ENCODE measurements at places on chromosomes 11 and 22.

DNA sequence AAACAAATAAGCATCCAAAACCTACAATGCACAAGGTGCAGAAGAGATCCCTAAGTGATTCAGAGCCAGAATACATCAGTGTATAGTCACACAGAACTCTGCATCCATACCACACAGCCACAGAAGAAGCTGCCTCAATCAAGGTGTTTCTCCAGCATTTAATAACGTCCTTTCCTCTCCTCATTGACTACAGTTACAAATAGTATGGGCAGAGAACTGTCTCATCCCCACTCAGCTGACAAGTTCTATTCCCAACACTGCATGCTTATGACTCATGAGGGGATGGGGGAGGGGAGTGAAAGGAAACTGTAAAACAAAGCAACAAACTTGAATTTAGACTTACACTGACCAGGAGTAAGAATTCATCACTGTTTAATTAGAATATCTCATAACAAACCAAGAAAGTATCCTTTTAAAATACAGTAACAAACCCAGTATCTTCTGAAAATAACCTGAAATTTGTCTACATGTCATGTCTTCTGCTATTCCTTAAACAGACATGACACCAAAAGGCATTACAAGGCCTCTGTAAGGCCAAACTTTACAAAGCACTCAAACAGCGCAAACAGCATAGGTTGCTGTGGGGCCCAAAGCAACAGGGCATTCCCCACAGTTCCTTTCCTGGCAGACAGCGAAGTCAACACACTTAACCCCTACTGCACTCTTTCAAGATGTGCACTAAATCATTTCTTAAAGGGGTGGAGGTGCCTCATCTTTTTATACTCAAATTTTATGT lies 29.3 kb downstream of the CELF1 start:
- DNase-seq, result no peak

- DNase-seq, result no peak
These were observed 29.8 kb upstream of the BMAL1 start for GRCh38 chr11:13247606-13248296.

GRCh38 chr11:2314525-2315394 lies 12.9 kb downstream of the TSPAN32 start:
- no peak for DNase-seq

GRCh38 chr22:32803020-32803737 lies 1.7 kb downstream of the TIMP3 start:
- DNase-seq, result no peak

Data from caudate nucleus (tissue), 63 donors.